ENCODE measurements at places on chromosomes 1 and 21.

DNA sequence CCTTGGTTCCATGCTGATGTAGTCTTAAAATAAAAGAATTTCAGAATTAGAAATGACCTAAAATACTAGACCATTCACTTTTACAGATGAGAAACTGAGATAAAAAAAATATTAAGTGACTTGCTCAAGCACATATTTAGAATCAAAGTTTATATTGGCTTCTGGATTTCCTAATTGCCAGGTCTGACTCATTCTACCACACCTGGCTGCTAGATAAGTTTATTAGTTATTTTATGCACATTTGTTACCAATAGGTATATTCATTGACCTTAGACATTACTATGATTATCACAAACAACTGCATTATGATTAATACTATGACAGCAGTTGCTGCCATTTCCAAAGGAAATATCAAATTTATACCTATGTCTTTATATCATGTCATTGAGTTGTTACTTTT lies 497.5 kb downstream of the RWDD3 start:
- DNase-seq: no peak

DNA sequence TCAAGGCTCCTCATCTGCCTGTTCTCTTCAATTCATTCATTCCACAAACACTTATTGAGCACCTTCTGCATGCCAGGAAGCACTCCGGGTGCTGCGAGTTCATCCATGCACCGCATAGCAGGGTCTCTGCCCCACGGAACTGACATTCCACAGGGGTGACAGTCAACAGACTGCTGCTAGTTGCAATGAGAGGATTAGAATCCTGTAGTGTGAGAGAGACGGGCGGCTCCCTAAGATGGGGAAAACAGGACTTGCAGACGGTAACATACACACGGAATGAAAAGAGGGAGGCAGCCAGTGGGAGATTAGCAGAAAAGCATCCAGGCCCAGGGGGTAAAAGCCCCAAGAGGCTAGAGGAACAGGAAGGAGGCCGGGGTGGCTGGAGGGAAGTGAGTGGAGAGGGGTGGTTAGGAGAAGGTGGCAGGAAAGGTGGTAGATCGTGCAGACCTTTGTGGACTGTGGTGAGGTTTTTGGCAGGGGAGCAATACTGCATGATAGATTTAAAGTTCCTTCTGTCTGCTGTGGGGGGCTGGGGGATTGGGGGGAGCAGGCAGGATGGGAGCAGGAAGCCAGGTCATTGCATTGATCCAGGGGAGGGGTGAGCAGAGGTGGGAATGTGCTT lies 6.6 kb downstream of the TNFRSF8 start:
- no peak for DNase-seq

DNA sequence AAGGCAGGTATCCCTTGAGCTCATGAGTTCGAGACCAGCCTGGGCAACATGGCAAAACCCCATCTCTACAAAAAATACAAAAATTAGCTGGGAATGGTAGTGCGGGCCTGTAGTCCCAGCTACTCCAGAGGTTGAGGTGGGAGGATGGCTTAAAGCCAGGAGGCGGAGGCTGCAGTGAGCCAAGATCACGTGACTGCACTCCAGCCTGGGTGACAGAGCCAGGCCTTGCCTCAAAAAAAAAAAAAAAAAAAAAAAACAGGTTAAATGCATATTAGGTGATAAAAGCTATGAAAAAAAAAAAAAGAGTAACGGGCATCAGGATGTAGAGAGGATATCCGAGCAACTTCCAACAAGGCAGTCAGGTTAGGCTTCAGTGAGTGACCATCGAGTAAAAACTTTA lies 2.8 kb upstream of the SRRM1 start:
- no peak for DNase-seq

DNA sequence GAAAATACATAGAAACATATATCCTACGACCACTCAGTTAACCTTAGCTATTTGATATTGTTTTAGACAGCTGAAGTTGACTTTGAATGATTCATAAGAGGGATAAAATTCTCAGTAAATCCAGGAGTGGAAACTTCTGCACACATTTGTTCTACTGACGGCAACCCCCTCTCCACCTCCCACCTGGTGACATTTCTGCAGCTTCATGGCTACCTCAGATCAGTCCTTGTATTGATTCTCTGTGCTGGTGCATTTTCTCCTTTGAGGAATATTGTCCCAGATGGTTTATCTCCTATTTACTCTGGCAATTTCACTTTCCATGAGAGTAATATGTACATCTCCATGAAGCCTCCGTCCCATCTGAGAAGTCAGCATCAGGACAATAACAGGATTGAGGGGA lies 57.7 kb upstream of the COA6 start:
- peak; percentile 42 for DNase-seq

- DNase-seq: no peak
Measured at GRCh38 chr1:162873671-162874666, 13.0 kb upstream of the CCDC190 start.

GRCh38 chr1:220335668-220336067 lies 63.4 kb upstream of the RAB3GAP2 start:
- DNase-seq: no peak

- DNase-seq: no peak
Measured at GRCh38 chr1:36402504-36402890, 4.8 kb upstream of the LSM10 start.

DNA sequence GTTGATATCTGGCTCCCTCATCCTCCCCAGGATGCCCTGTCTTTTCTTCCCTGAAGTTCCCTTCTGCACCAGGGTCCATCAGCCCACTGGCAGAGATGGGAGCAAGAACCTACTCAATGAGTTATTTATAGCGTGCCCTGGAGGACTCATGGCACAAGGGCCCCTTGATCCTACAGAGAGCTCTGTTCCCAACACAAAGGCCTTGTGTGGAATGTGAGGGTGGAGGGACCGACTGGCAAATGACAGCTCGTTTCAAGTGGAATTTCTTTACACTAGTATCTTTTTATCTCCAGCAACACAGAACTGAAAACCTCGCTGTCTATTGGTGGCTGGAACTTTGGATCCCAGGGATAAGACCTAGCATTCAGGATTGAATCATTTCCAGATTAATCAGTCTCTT lies 22.4 kb downstream of the CHI3L2 start:
- DNase-seq: no peak

GRCh38 chr1:225651872-225652728 lies 823 bp downstream of the ENAH start:
- no peak for DNase-seq

- no peak for DNase-seq
Measured at GRCh38 chr1:6500544-6501278, 9.2 kb upstream of the PLEKHG5 start.

DNA sequence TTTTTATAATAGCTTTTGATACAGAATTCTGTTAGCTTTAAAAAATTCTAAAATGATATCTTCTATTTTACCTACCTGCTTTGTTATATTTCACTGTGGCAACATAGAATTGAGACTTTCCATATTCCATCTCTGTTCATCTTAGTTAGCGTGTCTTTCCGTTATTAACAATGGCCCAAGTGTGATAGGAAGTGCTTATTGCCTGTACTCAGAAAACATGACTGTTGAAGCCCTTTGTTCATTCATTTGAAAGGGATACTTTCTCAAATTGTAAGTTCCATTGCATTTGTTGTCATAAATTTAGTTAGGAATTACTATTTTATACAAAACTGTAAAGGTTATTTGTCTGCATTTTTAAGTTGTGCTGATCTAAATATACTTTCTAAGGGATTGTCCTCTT lies 73.1 kb downstream of the LAMC1 start:
- no peak for DNase-seq

DNA sequence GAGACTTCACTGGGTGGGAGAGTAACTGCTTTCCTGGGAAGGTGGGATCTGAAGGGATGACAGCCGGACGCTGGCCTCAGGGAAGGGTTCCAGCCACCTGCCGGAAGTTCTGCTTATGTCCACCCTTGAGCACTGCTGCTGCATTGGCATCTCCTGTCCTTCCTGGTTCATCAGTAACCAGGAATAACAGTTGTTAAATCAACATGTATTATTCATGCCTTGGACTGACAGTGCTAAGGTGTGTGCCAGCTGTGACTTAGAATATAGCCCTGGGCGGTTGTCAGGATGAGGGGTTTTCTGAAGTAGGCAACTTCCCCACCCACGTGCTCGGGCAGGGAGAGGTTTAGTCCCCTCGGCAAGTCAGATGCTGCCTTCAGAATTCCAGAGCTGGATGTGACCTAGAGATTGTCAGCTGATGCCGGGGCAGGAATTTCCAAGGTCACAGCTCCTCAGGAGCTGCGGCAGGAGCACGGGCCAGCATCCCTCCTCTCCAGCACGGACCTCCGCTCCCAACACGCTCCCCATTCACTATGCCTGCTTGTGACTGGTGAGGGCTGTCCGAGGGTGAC lies 17.9 kb downstream of the CLDN14 start:
- DNase-seq: no peak

GRCh38 chr1:159068886-159069285 lies 7.7 kb downstream of the AIM2 start:
- DNase-seq: no peak

DNA sequence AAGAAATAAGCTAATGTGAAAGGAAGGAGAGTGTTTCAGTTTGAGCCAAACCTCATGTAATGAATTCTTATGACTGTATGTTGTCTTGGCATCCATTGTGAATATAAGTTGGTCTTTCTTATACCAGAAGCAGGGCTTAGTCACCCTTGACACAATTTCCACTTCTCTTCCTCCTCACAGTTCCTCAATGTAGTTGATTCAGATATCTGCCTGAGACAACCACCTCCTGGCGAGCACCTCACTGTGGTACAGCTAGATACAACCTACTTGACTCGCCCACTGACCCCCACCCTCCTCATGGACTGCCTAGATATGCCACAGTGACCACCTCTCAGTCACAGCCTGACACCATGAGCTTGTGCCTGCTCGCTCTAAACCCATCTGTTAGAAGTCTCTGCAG lies 45.6 kb downstream of the KYAT3 start:
- DNase-seq: peak; percentile 14

DNA sequence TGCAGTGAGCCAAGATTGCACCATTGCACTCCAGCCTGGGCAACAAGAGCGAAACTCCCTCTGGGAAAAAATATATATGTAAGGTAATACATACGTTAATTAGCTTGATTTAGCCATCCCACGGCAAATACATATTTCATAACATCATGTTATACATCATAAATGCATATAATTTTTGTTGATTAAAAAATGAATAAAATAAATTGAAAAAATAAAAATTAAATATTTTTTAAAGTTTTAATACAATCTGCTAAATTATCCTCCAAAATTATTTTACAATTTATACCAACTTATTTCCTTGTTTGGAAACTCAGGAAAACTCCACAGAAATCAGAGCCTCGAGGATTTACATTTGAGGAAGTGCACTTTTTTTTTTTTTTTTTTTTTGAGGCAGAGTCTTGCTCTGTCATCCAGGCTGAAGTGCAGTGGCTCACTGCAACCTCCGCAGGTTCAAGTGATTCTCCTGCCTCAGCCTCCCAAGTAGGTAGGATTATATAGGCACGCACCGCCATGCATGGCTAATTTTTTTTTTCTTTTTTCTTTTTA lies 12.6 kb upstream of the IPO9 start:
- DNase-seq: no peak

GRCh38 chr1:248521856-248522255 lies 14.0 kb downstream of the OR2G6 start:
- no peak for DNase-seq

- DNase-seq: no peak
Measured at GRCh38 chr1:234777856-234778220, 167.9 kb upstream of the IRF2BP2 start.

- DNase-seq: no peak
Measured at GRCh38 chr1:233364695-233365539, 37.4 kb downstream of the MAP3K21 start.

DNA sequence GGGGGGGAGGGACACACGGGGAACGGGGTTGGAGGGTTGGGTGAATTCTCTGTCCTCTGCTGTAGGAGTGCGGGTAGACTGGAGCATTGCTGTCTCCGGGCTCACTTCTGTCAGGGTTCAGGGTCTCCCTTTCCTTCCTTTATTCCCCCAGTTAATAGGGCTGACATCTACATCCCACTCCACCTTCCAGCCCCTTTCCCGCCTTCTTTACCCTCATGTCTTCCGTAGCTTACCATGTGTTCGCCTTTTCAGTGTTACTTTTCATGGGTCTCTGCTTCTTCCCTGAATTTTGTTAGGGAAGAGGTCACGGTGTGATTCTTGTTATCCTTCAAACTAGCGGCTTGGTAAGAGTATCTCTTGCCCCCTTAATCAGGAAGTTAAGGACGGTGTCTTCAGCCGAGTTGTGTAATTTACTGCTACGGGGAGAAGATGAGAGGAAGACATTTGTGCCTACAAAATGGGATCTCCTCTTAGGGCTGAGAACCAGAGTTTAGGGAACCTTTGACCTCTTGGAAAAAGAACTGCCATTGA lies 917 bp downstream of the RAP1A start:
- DNase-seq: no peak

- DNase-seq: peak; percentile 41
Measured at GRCh38 chr1:39995973-39996393, 41.0 kb downstream of the MFSD2A start.

GRCh38 chr1:17575797-17576518 lies 36.5 kb downstream of the ARHGEF10L start:
- DNase-seq: no peak

DNA sequence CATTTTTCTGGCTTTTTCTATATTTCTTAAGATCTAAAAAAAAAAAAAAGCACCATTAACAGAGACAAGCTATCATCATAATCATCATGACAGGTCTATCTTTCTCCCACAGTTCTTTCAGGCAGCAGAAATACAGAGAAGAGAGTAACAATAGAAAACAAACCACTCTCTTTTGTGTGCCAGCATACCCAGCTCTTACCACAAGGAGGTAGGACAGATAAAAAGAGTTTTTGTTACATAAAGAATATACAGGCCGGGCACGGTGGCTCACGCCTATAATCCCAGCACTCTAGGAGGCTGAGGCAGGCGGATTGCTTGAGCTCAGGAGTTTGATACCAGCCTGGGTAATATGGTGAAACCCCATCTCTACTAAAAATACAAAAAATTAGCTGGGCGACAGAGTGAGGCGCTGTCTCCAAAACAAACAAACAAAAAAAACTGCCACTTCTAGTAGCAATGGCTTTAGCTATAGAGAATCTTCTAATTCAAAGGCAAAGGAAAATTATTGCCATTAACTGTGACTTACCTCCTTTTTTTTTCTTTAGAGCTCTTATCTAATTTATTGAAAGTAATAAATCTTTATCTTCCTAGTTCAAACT lies 39.7 kb downstream of the ANKRD13C start:
- no peak for DNase-seq

- peak; percentile 60 for DNase-seq
Measured at GRCh38 chr1:23611601-23612327, 52.5 kb upstream of the ID3 start.

- DNase-seq: no peak
Measured at GRCh38 chr1:204344665-204345355, 14.9 kb downstream of the PLEKHA6 start.

DNA sequence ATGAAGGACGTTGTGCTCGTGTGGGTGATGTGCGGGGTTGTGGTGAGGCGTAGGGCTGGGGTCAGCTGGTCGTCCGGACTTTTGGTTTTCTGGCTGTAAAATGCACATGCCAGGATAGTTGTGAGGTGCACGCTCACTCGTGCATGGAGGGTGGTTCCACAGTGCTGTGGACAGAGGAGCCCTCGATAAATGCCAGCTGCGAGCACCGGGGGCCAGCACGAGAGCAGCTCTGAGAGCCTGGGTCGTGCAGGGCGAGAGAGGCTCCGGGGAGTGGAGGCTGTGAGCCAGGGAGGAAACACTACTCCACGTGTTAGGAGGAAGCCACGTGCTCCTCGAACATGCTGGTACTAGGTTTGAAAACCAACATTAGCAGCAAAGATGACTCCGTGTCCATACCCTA lies 39.4 kb downstream of the COL18A1 start:
- no peak for DNase-seq

- no peak for DNase-seq
Measured at GRCh38 chr1:196858811-196859210, 29.0 kb upstream of the CFHR4 start.
